Inflammatory macrophage treated with lipopolysaccharide for 4 hours (primary cell): ENCODE measurements at places on chromosomes 12 and 14.

GRCh38 chr12:1510056-1510812 is 84.1 kb downstream of the FBXL14 start:
- DNase-seq: no peak

- peak; percentile 48 for DNase-seq
Observed at GRCh38 chr14:69619012-69619411, 7.6 kb downstream of the SUSD6 start.

GRCh38 chr12:11730299-11731041 is 81.0 kb downstream of the ETV6 start:
- DNase-seq: no peak

DNA sequence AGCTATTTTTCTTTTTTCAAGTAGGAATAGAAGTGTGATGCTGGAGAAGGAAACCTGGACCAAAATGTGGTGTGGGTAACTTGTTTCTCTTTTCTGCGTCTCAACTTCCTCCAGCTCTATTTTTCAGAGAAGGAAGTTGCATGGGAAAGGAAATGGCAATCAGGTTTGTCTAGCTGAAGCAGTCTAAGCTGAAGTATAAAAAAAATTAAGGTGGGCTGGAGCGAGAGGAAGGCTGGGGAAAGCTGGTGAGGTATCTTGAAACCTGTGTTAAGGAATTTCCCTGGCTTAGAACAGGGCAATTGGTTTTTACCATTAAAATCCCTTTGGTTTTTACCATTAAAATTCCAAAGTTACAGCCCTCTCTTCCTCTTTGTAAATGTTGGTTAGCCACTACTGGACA is 34.2 kb upstream of the NINJ2 start:
- DNase-seq: peak; percentile 36

DNA sequence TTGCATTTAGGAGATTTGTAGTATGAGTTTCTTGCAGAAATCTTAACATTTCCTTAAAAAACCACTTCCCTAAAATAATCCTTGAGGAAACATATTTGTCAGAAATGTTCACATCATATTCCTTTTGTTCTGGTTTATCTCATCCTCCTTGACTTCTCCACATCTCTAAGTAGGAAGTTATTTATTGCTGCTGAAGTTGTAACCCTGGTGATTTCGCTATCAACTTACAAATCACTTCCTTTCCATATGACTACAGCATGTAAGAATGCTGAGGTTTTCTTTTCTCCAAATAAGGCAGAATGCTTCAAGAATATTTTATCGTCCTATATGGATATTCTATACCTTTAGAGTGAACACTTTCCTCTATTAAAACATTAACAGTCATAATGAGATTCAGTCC is 751.7 kb downstream of the NRXN3 start:
- no peak for DNase-seq

- DNase-seq: no peak
Observed at GRCh38 chr12:79657136-79657535, 33.6 kb downstream of the PAWR start.

GRCh38 chr14:104964546-104964945 is 13.6 kb downstream of the AHNAK2 start:
- DNase-seq: no peak
